ENCODE measurements at places on chromosomes 1 and 21. TPM values are rescaled to one million over a fixed set of nuclear protein-coding genes. Genes with fewer than 3 reads are reported as not detected.

The ZYG11B gene
- 47.6 TPM for total RNA-seq

DNA sequence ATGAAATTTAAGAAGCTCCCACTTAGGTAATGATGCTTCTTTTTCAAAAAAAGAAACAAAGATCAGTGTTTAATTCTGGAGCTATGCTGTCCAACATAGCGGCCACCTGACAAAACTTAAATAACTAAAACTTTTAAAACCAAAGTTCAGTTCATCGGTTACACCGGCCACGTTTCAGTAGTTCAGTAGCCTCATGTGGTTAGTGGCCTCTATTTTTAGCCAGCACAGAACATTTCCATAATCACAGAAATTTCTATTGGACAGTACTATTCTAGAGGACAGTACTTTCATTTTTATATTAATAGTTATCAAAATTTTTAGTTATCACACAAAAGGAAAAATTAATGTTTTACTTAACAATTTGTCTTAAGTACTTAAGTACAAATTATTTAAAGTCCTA lies 141.0 kb downstream of the USP25 start:
- no peak for DNase-seq

- no peak for DNase-seq
Measured at GRCh38 chr1:119373465-119373864, 4.9 kb downstream of the HAO2 start.

GRCh38 chr1:218339267-218339831 lies 5.8 kb upstream of the TGFB2 start:
- no peak for DNase-seq

DNA sequence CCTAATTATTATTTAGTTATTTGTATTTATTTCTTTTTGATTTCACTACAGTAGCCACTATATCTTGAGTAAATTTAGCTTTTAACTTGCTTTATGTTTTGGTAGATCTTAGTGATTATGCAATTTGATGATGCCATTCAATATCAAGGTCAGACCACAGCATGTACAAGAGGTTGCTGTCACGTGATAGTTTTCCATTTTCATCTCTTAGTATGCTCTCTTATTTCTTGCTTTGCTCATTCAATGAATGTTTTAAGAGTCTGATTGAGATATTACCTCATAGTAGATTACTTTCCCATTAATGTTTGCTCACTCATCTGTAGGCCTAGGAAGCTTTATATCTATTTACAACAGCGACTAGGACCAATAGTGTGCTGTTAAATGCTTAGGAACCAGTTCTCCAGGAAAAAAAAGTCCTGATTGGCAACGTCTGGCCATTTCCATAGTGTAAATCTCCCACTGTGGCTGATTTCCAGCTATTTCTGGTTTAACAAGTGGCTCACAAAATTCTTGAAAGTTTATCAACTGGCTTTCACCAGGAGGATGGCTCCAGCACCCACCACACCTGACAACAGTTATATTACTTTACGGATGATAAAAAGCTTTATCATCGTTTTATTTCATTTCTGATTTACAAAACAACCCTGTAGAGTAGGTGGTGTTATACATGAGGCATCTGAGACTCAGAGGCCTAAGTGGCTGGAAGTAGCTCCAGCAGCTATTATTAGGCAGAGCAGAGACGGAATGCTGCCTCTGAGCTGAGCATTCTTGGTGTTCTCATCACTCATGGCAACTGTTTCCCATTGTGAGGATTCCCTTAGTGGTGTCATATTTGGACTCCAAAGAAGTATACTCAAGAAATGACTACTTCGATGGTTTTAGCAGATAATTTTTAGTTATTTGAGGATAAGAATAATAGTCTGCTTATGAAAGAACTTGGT lies 235.2 kb downstream of the DISC1 start:
- DNase-seq = no peak

GRCh38 chr21:42171091-42172053 lies 47.6 kb upstream of the ABCG1 start:
- DNase-seq = peak; percentile 52

GRCh38 chr1:166876540-166876838 lies 425 bp upstream of the TADA1 start:
- no peak for DNase-seq

- DNase-seq = peak; percentile 55
Measured at GRCh38 chr1:6962478-6962995, 177.3 kb downstream of the CAMTA1 start.

- DNase-seq = no peak
Measured at GRCh38 chr1:227792216-227793078, 23.0 kb upstream of the PRSS38 start.

GRCh38 chr1:233908092-233908491 lies 3.6 kb downstream of the SLC35F3 start:
- DNase-seq = no peak

GRCh38 chr1:24599265-24599664 lies 43.4 kb downstream of the NCMAP start:
- no peak for DNase-seq

- DNase-seq = no peak
Measured at GRCh38 chr1:46961066-46961758, 19.9 kb upstream of the CYP4A11 start.

- no peak for DNase-seq
Measured at GRCh38 chr1:160907976-160908375, 23.0 kb upstream of the ITLN1 start.

DNA sequence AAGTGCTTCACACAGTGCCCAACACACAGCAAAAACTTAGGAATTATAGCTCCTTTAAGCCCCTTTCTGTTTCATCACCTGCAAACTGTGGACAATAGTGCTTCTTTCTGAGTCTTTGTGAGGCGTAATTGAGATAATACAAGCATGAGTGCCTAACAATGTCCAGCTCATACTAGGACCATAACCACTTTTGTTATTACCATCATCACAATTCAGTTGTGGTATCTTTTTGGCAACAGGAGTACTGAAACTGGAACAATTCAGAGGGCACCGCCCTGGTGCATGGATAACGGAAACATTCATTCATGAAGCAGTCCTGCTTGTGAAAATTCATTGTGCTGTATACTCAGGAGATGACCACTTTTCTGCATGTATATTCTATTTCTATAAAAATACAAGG lies 18.2 kb downstream of the DNAJC11 start:
- no peak for DNase-seq

The OR1C1 gene
- total RNA-seq = not detected

DNA sequence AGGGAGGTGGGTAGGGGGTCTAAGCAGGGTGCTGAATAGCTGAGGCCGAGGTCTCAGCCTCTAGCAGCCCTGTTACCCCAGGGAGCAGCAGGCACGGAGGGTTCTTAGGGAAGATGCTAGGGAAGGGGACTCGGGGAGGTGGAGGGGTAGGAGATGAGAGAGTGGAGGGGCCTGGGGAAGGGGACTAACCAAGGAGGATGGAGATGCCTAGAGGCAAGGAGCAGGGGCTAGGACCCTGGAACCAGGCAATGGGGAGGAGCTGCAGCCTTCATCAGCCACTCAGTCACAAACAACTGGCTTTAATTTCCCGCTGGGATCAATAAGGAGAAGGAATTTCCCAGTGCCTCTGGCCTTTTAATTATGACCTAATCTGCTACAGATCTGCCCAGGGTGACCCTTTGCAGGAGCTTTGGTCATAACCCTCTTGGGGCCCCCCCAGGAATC lies 2.9 kb upstream of the CRABP2 start:
- DNase-seq = no peak

DNA sequence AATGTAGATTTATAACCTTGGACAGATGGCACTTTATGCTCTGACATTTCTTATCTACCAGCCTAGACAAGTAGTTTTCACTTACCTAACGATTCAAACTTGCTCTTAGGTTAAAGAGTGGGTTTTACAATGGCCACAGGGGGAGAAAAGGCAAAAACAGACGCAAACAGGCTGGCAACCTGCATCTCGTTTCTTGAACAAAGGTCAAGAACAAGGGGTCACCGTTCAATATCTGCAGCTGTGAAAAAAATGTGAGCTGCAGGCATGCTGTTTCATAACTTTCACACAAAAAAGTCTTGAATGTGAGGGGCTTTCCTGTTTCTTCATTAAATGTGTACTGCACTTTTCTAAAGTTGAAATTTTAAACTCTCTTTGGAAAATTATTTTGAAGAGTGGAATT lies 49.4 kb downstream of the SYDE2 start:
- no peak for DNase-seq

GRCh38 chr1:196295766-196296165 lies 312.5 kb downstream of the KCNT2 start:
- no peak for DNase-seq

DNA sequence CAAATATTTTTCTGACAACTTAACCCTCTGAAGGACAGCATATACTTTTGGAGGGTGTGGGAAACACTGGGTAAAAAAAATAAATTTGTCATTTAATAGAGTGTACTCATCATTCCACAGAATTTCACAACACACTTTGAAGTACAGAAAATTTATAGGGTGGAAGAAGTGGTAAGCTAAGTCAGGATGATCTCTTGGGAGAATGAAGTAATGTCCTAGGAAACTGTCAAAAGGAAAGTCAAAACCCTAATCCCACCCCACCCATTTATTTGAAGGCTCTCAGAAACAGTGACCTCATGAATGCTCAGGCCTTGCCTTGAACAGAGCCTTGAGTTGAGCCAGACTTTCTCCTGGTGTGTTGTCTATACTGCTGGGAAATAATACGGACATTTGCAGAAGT lies 7.3 kb upstream of the UAP1 start:
- DNase-seq = no peak

The S100A6 gene
- 351 TPM for total RNA-seq

- DNase-seq = no peak
Measured at GRCh38 chr1:169906938-169907337, 13.2 kb upstream of the SCYL3 start.

DNA sequence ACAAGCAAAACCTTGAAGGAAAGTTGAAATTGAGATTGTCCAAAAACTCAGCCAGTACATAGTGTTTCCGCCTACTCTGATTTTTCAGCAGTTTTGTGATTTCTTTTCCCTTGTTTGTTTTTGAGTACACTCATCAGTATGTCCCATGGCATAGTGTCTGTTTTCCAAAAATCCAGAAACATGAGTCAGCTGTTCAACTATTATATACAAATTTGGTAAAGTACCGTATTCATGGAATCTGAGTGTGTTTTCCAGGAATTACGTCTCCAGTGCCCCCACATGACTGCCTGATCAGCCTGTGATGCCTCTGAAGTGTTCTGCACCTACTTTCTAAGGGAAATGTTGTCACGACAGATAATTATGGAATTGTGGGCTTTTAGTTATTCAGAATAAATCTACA lies 186.8 kb downstream of the LTN1 start:
- DNase-seq = no peak

DNA sequence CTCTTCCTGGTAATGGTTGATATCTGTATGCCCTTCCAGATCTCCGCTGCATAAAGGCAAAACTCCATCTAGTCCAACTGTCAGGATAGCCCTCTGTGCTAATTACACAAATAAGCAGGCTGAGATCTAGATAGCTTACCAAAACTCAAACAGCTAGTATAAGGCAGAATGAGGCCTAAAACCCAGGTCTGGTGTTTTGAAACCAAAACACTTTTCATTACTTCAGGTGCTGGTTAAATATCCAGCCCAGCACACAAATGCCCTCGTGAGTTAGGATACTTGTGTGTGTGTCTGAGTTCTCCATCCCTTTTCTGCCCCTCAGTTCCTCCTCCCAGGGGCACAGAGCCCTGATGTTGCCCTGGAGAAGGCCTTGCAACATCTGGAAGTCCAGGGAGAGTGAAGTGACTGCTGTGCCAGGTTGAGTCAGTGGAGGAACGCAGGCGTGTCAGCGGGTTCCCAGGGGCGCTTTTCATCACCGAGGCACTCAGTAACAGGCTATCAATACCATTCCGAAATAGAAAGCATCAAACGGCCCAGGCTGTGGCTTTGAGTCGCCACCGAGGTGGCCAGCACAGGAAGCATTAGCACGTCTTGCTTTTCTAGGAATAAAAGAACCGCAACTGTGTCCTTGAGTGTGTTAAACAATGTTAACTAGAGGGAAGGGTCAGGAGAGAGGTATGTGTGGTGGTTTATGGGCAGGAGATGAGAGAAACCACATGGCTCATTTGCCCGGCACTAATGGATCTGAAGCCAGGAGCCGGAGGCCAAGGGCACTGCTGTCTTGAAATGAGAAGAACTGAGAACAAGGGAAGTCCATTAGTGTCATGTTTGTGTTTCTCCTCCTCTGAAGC lies 90.7 kb upstream of the WLS start:
- DNase-seq = no peak

- no peak for DNase-seq
Measured at GRCh38 chr1:99728494-99729235, 37.8 kb downstream of the FRRS1 start.

The GPR153 gene
- 6.6 TPM for total RNA-seq

- DNase-seq = no peak
Measured at GRCh38 chr1:60390593-60391282, 317.2 kb upstream of the C1orf87 start.

GRCh38 chr1:97138515-97139032 lies 417.0 kb downstream of the PTBP2 start:
- no peak for DNase-seq

The ANKRD65 gene
- total RNA-seq = 12.2 TPM

The SPRR2E gene
- total RNA-seq = not detected

GRCh38 chr1:40372658-40373322 lies 737 bp upstream of the SMAP2 start:
- DNase-seq = no peak

The CENPS gene
- total RNA-seq = 5.9 TPM

The PLEKHA6 gene
- total RNA-seq = 1.4 TPM

The LIN28A gene
- total RNA-seq = not detected

DNA sequence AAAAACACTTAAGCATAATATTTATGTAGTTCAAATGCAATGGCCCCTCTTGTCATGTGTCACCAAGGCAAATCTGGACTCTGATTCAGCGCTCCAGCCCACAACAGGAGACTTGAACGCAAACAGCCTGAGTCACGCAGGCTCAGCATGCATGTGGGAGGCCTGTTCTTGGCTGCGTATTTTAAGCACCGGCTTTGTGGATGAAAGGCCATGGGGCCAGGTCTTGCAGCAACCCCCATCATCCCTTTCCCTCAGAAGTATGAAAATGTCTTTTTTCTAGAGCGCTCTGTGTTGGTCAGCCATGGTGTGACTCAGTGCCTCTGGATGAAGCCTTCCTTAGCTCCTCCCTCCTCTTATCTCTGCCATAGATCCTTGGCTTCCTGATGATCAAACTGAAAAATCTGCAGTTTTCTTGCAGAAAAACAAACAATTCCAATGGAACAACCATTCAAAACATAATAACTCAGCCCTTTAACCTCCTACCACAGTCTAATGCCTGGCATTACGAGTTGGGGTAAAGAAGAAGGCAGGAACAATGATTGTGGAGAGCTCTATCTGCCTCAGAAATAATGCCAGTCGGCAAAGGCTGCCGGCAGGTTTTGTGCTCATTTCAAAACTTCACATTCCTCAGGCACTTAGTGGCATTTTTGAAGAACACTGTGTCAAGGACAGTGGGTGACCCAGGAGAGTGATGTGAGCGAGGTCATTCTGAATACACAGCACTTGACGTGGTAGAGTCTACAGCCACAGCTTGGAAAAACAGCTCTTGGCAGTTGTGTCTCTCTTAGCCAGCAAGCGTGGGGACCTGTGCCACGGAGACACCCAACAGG lies 167.5 kb downstream of the CLIC6 start:
- DNase-seq = peak; percentile 76

The TACSTD2 gene
- 1.1 TPM for total RNA-seq

DNA sequence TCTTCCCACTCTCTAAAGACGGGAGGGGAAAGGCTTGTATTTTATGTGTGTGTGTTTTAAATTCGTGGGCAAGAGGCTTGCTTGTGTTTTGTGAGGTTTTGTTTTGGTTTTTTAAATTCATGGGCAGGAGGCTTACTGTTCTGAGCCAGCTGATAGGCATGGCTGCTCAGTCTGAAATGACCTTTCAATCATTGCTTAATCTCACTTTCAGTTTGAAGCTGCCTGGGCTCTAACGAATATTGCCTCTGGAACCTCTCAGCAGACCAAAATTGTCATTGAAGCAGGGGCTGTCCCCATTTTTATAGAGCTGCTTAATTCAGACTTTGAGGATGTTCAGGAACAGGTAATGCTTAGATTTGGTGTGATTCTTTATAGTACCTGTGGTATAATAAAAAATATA lies 20.3 kb upstream of the TXLNA start:
- DNase-seq = no peak

All from breast epithelium (tissue), 4 donors.